ENCODE measurements at places on chromosomes 3 and 15. TPM values are rescaled to one million over a fixed set of nuclear protein-coding genes. Genes with fewer than 3 reads are reported as not detected.

DNA sequence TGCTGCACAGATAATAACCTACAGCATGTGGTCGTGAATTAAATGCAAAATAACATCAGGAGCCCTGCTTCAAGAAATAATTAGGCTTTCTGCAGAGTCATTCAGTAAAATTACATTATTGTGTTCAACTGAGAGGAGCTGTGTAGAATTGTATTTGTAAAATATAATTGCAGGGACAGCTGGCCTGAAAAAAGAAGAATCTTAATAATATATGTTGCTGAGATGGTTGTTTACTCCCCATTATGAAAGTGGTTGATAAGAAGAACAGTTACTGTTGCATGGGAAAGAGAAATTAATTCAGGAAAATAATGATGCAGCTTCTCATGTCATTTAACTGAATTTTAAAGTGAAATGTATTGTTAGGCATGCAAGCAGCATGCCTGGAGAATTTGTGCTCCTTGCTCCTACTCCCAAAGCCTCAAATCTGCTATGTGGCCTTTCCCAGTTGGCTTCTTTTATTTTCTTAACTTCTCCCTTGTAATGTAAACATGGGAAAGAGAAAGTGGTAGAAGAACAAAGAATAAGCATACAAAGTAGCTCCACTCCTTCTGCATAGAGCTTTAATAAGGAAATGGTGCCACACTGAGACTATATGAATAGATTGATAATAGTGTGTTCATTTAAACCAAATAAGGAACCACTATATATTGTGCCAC lies 100.1 kb downstream of the VGLL3 start:
- no peak for DNase-seq

GRCh38 chr3:40745381-40746106 lies 220.8 kb downstream of the ZNF621 start:
- no peak for DNase-seq

DNA sequence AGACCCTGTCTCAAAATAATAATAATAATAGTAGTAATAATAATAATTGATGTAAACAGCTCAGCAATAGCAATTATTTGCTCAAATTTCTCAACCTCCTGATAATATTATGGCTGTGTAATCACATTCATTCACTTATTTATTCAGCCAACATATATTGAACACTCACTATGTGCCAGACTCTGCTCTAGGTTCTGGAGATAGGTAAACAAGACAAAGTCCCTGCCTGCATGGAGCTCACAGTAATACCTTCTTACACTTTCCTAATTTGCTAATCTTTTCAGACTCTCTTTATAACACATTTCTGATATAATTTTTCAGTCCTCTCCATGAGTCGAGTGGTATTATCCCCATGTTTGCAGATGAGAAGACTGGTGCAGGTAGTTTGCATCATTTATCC lies 137.6 kb downstream of the KLHL25 start:
- DNase-seq, result no peak

- peak; percentile 97 for DNase-seq
Measured at GRCh38 chr3:9715764-9716437, 12.3 kb downstream of the CPNE9 start.

- DNase-seq, result no peak
Measured at GRCh38 chr3:106144030-106144429, 275.2 kb upstream of the CBLB start.

DNA sequence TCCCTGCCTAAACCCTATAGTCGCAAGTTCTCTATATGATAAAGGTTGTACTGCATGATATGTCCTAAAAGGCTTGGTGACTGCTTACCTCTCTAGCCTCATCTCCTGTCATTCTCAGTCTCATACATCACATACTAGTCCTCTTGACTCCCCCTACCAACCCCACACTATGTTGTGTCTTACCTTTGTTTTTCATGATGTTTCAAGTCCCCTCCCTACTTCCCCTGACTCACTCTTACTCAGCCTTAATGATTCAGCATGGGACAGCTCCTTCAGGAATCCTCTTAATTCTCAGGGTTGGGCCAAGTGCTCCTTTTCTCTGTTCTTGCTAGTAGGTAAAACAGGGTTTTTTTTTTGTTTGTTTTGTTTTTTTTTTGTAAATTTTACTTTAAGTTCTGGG lies 49.6 kb downstream of the SLMAP start:
- DNase-seq, result peak; percentile 82

DNA sequence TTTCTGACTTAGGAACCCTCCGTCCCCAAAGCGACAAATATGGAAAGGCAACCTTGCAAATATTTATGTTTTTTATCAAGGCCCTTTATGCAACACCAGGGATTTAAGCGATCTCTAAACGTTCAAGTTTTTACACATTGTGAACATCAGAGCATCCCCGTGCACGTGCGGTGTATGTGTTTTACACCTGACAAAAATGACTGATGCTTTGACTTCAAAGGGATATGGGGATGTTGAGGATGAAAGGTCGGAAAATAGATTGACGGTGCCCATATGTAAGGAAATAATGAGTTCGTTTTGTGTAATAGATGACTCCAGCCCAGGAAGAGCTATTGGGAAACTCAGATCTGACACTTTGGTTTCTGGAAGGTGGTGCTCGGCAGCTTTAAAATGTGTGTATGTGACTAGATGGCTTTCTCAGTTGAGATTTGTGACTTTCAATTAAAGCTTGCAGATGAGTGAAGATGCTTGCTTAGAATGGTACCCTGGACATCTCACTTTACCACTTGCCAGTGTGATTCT lies 866 bp downstream of the SLC49A4 start:
- no peak for DNase-seq

DNA sequence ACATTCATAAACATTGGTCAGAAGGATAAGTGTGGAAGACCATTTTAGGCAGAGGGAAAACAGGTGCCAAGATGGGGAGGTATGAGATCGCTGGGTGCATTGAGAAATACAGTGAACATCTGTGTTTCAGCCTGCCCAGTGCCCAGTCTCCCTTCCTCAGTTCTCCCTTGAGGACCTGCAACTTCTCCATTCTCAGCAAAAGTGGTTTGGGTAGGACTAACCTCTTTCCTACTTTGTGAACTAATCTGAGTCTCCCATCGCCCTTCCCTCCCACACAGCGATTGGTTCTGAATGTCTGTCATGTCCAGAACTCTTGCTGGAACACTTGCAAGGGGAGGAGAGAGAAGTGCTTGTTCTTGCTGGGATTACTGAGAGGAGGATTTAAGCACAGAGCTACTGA lies 10.9 kb upstream of the CCNL1 start:
- no peak for DNase-seq

DNA sequence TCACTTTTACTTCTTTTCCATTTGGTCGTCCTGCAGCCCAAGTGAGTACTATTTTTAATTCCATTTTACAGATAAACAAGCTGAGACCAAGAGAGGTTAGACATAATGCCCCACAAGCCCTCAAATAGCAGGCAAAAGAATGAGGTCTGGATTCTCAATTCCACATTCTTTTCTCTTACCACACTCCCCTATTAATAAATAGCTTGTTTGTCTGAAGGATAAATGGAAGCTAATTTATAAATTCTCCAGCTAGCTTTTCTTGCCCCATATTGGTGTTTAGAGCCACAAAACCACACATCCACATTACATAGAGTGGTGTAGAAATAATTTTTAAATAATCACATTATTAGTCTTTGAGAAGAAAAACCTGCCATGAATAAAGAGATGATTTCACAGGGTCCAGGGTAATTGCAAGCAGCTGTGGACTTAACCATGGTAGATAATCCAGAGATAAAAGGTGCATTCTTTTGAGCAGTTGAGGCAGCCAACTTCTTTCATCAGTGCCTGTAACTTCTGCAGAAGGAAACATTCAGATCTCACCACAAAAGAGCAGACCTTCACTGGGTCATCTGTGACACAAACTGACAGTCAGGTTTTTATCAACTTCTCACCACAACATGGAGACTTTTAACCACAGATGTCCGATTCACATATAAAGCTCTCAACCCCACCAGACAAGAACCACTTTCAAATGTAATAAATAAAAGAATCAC lies 313.4 kb upstream of the STT3B start:
- DNase-seq, result no peak

GRCh38 chr15:47196048-47196447 lies 521.3 kb upstream of the SEMA6D start:
- peak; percentile 61 for DNase-seq

- DNase-seq, result no peak
Measured at GRCh38 chr15:79171320-79172031, 80.9 kb upstream of the RASGRF1 start.

DNA sequence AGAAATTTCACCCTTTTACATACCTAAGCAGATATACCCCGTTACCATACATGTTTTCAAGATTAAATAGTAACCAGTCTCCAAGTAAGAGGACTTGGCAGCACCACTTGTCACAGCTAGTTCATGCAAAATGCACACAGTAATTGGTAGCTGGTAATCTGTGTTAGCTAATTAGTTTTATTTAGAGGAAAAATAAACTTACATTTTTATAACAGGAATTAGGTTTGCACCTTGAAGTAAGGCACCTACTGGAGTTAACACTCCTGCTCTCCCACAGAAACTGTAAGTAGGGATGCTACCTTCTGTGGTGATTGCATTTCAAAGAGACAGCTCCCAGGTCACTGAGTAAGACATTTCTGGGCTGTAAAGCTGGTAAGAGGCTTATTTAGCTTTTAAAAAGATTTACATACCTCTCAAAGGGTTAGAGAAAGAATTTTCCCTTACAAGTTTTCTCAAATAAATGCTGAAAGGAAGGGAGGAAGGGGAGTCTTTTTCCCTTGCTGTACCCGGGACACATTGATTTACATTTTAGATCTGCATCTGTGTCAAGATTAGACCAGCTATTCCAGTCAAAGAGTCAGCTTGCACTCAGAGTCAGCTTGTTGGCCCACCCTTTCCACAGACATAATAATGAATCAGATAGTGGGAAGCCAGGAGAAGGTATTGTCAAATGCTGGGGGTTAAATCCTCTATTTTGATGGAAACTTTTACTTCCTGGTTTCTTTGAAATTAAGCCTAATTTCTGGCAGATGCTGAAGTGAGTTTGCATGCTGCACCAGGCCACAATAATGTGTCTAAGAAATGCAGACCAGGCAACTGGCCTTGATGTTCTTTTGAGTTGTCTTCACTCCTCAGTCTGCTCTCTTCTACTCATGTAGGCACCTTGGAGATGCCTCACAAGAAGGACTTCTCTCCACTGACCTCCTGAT lies 77.6 kb upstream of the CHD2 start:
- DNase-seq, result no peak

DNA sequence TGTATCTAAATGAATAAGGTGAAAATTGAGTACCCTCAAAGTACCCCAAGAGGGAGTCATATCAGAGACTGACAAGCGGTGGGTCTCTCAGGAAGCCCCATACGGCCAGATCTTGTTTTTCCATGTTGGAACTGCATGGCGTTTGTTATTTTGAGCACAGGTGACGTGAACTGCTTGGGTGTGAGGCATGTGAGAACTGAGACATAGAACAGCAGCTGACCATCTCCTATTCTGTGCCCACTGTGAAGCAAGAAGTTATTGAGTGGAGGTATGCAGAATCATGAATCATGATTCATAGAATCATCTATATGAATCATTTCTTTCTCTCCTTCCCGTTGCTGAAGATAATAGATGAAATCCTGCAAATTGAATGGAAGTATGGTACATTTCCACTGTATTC lies 4.6 kb downstream of the VPS8 start:
- no peak for DNase-seq

- no peak for DNase-seq
Measured at GRCh38 chr15:40051616-40052415, 12.8 kb upstream of the SRP14 start.

GRCh38 chr3:176632925-176633324 lies 564.4 kb downstream of the TBL1XR1 start:
- DNase-seq, result no peak

- DNase-seq, result no peak
Measured at GRCh38 chr3:50373146-50374051, 14.1 kb upstream of the TMEM115 start.

- DNase-seq, result no peak
Measured at GRCh38 chr3:126880901-126881300, 102.0 kb upstream of the PLXNA1 start.

GRCh38 chr3:184647405-184647936 lies 64.4 kb downstream of the MAGEF1 start:
- DNase-seq, result no peak

DNA sequence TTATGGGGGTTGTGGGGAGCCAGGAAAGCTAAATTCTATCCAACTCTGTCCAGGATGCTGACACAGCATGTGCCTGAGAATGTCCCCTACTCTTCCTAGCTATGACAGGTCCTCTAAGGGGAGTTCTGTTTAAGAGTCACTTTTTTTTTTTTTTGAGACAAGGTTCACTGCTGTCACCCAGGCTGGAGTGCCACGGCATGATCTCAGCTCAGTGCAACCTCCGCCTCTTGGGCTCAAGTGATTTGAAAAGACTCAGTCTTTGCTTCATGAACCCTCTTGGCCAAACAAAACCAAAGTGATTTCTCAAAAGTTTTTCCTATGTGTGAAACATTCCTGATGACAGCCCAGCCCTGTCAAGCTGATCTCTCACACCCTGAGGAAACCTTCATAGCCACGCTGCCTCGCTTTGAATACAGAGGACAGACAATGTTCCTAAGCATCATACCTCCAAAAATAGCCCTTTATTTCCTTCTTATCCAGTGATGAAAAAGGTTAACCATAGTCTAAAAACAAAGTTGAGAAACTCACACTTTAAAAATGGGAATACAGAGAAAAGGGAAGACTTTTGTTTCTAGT lies 105.5 kb upstream of the PROK2 start:
- DNase-seq, result no peak

- DNase-seq, result no peak
Measured at GRCh38 chr15:98683831-98684230, 35.5 kb downstream of the IGF1R start.

- DNase-seq, result no peak
Measured at GRCh38 chr15:28978011-28978378, 92.2 kb downstream of the APBA2 start.

DNA sequence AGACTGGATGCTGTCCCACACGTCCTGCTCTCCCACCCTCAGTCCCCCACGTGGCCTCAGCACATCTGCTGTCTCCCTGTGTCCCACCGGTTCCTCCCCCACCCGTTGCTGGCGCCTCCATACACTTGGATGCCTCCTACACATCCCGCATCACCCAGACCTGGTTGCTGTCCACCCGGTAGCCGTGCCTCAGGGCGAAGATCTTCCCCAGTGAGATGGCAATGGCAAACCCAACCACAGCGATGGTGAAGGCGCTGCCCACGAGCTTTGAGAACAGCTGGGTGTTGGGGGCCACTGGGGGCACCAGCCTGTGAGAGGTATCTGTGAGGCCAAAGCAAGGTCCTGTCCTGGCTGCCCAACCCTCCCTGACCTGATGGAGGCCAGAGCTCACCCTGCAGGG lies 4.4 kb downstream of the SLC26A6 start:
- DNase-seq, result no peak

LYZL4 gene
- total RNA-seq, result not detected

EXD1 gene
- not detected for total RNA-seq

BDH1 gene
- total RNA-seq, result not detected

CAND2 gene
- total RNA-seq, result 2.0 TPM

HACD2 gene
- total RNA-seq, result 45.3 TPM

SAMMSON gene
- total RNA-seq, result 0.12 TPM

C3orf70 gene
- 2.1 TPM for total RNA-seq
